NCI-H1092 (cell line): ENCODE measurements at places on chromosomes 5 and 9.

DNA sequence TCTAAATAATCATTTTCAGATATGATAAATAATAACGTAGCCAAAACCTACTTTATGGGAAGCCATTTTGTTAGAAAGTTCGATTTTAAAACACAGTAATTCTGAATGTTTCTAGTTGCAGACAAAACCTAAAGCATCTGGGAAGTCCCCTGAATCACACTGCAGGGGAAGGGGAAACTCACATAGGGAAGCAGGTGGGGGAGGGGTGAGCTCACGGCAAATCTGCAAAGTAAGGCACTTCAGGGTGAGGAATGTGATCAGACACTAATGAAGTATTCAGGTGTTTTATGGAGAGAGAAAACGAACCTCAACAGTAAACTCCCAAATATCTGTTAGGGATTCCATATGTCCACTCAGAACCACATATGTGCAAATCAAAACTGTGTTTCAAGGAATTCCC is 70.7 kb downstream of the EPB41L4A start:
- no peak for DNase-seq

GRCh38 chr9:78014776-78015175 is 16.8 kb downstream of the GNAQ start:
- DNase-seq = no peak

DNA sequence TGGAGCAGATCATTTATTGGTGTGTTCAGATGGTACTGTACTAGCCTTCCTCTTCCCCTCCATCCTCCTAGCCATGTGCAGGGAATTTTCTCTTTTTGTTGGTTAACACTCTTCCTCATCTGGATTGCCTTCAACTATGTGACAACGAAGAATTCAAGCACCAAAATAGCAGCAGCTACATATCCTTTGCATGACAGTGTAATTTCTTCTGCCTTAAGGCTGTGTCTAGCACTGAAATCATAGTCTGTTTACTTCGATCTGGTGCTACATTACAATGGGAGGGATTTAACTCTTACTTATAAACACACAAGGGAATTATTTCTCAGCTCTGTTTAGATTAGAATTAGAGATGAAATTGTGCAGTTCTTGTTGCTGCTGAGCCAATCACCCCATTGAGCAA is 260.4 kb downstream of the ARL15 start:
- no peak for DNase-seq

GRCh38 chr9:26262421-26263107 is 584.3 kb upstream of the TUSC1 start:
- DNase-seq = no peak

GRCh38 chr5:95020345-95020744 is 264.5 kb downstream of the MCTP1 start:
- no peak for DNase-seq

DNA sequence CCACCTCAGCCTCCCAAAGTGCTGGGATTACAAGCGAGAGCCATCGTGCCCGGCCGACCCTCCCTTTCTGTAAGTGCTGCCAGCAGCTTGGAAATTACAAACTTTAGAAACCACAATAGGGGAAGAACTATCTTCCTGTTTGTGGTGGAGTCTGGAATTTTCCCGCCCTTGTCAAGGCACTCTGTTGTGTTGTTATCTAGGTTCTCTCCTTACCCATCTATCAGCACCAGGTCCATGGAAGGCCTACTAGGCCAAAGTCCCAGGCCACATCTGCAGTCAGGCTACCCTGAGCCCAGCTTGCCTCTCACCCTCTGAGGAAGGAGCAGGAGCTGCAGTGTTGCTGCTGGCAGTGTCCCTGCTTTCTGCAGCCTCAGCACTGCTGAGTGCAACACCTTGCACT is 214.9 kb downstream of the MCTP1 start:
- no peak for DNase-seq
